ENCODE measurements at places on chromosomes 12 and 14.

GRCh38 chr14:100142073-100143040 is 17.1 kb downstream of the DEGS2 start:
- no peak for DNase-seq

GRCh38 chr12:46530373-46531056 is 157.9 kb upstream of the SLC38A2 start:
- DNase-seq, result no peak

GRCh38 chr12:87801860-87802720 is 227.1 kb downstream of the C12orf50 start:
- DNase-seq, result no peak

GRCh38 chr12:131323879-131324278 is 370.2 kb downstream of the ADGRD1 start:
- no peak for DNase-seq

DNA sequence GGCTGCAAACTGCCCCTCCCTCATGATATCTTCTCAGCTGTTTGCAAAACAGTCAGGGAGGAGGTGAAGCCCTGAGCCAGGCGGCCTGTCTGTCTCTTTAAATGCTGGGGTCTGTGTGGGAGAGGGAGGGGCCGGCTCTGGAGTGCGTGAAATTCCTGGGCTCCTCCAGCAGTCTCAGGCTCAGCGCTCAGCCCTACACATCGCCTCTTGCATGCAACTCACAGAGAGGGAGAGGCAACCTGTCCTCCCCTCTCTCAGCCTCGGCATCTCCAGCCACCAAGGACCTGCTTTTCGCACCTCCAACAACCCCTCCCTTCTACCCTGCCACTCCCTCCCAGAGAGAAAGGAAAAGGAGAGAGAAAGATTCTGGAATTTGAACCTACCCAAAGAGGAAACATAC is at the start of gene NRXN3:
NRXN3 (plus strand) TSS at position 171 of the 400 bp plus-strand sequence. CDS start 72,721 bp downstream, outside the sequence.
- no peak for DNase-seq

- DNase-seq, result no peak
Measured at GRCh38 chr12:67468549-67469245, 179.8 kb upstream of the DYRK2 start.

- DNase-seq, result no peak
Measured at GRCh38 chr12:107359382-107359781, 266.0 kb upstream of the CRY1 start.

DNA sequence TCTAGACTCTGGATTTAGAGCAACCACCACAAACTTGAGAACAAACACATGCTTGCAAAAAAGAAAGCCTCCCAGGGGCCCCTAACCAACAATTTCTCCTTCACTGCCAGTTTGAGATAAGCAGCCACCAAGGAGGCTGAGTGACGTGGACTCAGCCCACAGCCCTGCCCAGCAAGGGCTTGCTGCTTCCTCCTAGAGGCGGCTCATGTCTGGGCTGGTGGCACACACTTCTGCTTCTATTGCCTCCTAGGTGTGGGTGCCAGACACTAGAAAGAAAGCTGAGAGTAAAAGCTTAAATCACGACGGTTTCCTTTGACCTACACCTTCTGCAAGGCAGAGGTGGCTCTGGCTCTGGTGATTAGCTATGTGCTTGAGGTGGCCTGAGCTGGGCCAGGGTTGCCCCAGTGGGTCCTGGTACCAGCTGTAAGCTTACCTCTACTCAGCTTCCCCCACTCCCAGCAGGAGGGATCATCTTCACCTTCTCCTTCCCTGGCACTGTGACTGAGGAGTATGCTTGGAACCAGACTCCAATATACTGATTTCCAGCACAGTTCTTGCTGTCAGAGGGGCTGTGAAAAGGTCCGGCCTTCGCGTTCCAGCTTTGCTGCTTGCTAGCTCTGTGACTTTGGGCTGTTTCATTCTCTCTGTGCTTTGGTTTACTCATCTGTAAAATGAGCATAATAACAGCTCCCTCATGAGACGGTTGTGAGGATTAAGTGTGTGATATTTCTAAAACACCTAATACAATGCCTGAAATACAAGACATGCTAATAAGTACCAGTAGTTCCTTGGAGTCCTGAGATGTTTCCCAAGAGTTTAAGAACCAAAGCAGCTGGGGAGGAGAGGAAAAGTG is 89.7 kb upstream of the PARP11 start:
- no peak for DNase-seq

DNA sequence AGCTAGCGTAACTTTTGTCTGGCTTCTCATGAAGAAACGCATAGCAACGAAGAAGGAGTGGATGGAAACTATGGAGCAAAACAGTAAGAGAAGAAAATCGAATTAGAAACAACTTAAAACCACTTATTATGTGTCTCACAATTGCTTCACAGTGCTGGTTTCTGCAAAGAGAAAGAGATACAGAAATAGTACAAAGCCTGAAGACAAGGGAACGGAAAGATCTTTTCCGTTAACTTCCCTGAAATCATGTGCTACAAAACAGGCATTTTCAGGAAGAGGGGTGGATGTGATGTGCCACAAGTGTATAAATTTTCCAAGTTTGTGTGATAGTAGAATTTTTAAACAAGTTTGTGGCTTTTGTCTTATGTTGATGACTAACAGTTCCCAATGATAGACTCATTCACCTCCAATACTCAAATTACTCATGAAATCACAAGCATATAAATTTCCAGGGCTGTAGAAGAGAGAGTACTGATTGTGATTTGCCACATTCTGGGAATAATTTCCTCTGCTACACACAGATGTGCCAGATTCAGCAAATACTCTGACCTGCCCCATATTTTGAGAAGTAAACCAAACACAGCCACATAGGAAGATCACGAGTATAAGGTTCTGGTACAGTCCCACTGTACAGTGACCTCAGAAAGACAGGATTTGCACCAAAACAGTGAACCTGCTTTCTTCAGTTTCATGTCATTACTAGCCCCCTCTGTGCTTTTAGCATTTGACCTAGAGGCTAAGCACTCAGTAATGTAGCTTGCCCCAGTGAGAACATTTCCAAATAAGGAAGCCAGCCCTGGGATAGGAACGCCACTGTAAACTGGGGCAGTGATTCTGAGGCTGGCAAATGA is 41.4 kb upstream of the PPFIA2 start:
- DNase-seq, result no peak

DNA sequence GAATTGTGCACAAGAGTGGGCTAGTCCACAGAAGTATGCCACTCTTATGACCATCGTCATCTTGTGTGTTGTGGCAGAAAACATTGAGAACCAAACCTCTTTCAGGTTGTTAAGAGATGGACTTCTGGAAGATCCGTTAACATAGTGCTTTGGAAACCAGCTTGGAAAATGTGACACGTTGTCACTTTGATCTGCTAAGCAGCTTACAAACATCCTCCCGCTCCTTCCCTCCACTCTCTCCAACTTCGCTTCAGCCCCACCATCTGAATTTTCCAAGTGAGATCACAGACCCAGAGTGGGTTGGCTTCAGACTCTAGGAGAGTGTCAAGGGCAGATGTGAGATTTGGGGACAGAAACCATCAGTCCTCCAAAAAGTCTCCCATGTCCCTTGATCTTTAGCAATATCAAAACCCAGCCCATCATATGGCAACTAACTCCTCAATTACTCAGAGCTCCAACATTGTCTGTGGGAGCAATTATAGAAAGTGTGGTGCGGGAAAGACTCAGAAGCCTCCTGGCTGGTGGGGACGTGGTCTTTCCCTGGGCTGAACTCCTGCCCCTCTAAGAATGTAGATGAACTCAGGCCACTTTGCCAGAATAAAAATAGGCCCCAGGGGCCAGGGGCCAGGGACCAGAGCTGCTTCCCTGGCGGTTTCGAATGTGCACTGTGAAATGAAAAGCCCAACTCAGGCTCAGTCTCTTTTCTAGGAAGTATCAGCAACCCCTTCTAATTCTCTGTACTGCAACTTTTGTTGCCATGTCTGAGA is 129.5 kb downstream of the SLC38A6 start:
- DNase-seq, result no peak

- no peak for DNase-seq
Measured at GRCh38 chr12:66119870-66120241, 10.7 kb downstream of the LLPH start.

DNA sequence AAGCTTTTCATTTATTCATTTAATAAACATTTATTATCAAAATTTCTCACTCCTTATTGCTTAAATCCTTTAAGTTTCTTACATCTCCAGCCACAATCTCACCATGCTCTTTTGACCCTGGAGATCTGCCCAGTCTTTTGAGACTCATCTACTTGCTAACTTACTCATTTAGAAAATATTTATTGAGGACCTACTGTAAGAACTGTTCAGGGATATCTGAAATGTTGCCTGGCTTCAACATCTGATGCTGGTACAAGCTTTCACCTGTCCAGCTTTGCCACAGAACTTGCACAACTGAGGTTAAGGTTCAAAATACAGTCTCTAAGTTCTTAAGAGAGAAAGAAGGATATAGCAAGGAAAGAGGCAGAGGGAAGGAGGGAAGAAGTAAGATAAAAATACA is 17.5 kb upstream of the GXYLT1 start:
- DNase-seq, result no peak

DNA sequence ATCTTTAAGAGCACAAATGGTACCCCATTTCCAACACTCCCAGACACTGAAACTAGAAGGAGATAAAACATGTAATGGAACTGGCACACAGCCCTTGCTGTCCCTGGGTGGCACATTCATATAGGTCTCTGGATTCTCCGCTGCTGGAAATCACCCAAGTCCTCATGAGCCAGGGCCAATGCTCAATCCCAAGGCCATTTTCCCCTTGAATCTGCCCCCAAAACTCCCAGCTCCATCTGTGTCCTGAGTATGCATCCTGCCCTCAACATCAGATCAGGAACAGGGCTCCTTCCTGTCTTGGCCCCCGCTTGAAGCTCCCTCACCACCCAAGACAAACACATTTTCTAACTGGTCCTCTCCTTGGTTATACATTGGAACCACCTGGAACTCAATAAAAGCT is 24.6 kb downstream of the KRT76 start:
- DNase-seq, result no peak

GRCh38 chr12:62751810-62752155 is 183.2 kb downstream of the PPM1H start:
- DNase-seq, result no peak

DNA sequence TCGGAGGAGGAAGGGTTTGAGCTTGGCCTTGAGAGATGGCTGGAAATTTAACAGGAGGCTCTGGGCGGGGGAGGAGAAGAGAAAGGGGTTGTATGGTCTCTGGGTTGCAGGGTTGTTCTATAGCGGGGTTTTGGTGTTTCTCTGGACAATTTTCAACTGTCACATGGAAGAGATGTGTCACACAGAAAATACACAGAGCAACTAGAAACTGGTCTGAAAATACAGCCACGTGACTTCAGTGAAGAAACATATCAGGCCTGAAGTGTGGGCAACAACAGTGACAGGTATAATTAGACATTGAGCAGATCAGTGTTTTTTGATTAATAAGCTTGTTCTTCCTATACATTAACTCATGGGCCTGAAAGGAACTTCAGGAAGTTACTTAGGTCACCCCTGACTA is 205.3 kb upstream of the HMGA2 start:
- DNase-seq, result no peak

GRCh38 chr14:26849514-26849913 is 251.7 kb upstream of the NOVA1 start:
- no peak for DNase-seq

- no peak for DNase-seq
Measured at GRCh38 chr14:58549105-58549757, 88.5 kb upstream of the DACT1 start.

GRCh38 chr12:97358361-97358760 is 104.2 kb upstream of the RMST start:
- no peak for DNase-seq

DNA sequence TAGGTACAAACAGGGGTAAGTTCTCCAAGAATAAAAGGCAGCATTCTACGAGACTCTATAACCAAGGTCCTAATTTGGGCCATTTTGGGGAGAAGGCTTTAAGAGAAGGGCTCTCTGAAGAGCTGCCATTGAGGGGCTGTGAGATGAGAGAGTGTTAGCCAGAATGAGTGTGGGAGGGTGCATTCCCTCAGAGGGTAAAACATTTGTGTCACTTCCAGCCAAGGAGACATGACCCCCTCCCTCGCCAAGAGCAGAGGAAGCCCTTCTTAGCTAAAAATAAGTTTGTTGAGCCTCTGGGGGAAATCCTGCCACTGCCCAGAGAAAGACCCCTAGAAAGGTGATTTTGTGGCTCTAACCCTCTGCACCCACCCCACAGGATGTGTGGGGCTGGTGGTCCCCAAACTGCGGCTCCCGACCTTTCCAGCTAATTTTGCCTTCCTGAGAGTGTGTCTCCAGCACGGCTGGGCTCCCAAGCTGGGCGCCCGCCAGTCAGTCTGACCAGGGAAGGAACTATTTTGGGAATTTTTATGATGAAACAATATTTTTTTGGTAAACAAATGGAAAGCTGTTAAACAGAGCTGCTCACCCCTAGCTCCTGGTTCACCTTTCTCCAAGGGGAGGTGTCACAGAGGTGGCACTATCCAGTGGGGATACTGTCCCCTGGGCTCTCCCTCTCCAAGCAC is 65.9 kb upstream of the JDP2 start:
- no peak for DNase-seq

GRCh38 chr12:55694188-55694515 is 13.6 kb downstream of the ITGA7 start:
- no peak for DNase-seq

DNA sequence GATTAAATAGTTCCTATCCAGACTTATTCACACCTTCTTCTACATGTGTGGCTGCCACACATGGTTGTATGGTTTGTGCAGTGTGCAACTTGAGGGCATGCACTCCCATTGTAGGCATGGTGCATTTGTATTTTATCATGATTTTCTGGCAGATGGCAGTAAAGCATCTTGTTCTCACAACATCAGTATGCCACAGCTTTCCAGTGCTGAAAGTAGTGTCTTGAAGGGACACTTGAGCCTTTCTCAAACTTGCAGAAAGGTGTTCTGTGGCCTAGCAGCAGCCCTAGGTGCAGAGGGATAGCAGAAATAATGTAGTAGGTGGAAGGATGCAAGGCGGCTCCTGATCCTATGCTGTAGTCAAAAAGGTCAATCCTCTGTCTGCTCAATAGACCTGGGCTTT is 72.9 kb downstream of the LMNTD1 start:
- DNase-seq, result no peak

- DNase-seq, result no peak
Measured at GRCh38 chr12:129887101-129887500, 16.7 kb downstream of the TMEM132D start.

- DNase-seq, result no peak
Measured at GRCh38 chr12:78802593-78802992, 62.0 kb upstream of the SYT1 start.

- DNase-seq, result no peak
Measured at GRCh38 chr12:50467439-50467838, 37.3 kb upstream of the DIP2B start.

DNA sequence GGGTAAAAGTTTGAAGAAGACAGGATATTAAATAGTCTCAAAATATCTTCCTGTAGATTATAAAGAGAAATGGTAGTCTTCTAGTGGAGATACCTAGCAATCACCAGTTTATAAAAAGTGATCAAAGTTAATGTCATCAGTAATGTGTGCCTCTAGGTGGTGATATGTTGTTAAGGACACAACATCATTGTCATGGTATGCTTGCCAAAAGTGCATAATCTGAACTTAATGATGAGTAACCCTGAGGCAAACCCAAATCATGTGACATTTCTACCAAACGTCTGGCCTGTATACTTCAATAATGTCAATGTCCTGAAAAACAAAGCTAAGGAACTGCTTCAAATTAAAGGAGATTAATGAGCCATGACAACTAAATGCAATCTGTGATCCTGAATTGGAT is 214.7 kb downstream of the PHLDA1 start:
- DNase-seq, result no peak
